DMS79 (cell line): ENCODE measurements at places on chromosomes 4 and X.

GRCh38 chrX:1378306-1378759 lies 13.6 kb downstream of the SLC25A6 start:
- DNase-seq: no peak

DNA sequence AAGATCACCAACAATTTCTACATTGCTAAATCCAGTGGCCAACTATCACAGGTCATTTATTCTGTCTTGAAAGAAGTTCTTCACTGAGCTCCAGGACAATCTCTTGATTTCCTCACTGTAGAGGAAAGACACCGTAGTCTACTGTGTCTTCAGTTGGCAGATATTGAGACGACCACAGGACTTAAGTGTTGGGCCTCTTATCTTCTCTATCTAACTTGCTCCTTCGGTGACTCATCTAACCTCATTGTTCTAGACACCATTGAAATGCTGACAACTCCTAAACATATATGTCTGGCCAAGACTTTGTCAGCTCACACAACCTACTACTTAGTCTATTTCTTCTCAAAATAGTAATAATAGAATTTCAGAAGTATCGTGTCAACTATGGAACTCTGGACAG lies 425.8 kb downstream of the ARAP2 start:
- no peak for DNase-seq

- no peak for DNase-seq
Observed at GRCh38 chr4:124637321-124637720, 75.2 kb downstream of the ANKRD50 start.

DNA sequence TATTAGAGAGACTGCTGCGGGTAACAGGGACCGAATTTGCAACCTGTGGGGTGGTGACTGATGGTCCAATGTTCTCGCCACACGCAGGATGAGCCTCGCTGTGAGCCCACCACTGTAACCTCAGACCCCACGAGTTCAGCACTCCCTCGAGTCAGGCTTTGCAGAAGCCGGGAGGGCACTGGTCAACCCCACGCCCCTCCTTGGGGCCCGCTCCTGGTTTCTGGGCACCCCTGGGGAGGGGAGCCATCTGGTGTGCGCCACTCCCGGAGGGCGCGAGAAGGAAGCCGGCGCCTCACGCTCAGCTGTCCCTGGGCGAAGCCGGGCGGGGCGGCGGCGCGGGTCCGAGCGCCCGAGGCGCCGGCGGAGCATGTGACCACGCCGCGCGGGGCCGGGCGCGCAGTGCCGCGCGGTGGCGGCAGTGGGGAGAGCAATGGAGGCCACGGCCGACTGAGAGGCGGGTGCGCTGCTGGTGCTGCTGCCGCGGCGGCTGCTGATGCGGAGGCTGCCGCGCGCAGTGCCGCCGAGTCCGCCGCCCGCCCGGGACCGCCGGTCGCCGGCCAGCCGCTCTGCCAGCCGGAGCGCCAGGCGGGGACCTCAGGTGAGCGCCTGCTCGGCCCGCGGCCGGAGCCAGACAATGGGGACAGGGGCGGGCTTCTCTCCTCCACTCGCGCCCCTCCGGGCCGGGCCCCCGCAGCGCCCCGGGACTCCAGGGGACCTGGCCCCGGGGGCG lies 100.1 kb downstream of the CEP135 start:
- DNase-seq: no peak

DNA sequence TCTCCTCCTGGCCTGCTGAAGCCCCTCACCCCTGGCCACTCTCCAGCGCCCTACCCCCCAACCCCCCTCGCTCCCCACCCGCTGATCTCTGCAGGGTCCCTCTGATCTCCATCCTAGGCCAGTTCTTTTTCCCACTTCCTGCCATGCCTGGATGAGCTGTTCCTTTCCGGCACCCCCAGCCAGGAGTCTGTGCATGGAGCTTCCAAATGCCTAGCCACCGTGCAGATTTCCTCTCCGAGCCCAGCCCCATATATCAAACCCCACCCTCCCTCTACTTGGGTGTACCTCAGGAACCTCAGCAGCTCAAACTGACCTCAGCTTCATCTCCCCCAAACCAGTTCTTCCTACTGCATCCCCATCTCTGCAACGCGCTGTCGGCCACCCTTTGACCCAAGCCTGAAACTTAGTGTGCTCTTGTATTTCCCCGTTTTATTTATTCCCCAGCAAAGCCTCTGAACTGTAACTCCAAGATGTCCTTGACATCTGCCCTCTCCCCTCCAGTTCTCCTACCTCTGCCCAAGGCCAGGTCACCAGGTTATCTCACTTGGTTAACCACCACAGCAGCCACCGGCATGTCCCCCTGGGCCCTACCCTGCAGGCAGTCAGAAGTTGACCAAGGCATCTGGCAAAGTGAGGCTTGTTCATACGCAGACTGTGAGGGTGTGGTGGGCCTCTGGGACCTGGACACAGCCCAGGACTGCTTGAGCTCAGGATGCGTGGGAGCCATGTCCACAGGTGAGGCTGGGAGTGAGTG lies 194.9 kb upstream of the PSAPL1 start:
- no peak for DNase-seq

- no peak for DNase-seq
Observed at GRCh38 chr4:164621886-164622521, 131.9 kb upstream of the SMIM31 start.

DNA sequence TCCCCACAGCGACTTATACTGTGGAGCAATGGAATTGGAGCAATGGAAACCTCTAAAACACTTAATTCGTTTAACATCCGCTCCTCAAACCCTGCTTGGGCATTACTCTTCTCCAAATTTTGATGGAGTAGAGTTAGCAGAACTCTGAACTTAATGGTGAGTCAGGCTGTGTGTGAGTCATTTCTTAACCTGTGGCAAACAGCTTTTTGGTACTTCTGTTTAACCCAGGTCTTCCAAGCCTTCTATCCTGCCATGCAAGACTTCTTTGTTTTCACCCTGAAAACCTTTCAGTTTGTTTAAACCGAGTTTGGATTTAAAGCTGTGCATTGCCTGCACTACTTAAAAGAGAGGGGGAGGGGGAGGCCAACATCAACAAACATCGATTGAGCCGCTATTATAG lies 3.6 kb upstream of the AMOT start:
- no peak for DNase-seq

DNA sequence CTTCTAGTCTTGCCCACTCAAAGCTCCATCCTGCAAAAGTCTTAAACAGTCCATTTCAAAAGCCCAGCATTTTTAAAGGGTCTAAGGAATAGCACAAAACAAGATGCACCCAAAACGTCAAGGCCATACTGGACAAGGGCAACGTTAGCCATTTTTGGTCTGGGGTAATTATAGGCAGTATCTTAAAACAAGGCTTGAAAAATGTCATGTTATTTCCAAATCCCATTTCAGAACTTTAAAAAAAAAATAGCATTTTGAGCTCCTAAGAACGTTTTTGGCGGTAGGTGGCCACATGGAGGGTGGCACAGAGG lies 584 bp upstream of the TMEM165 start:
- DNase-seq: no peak

GRCh38 chrX:112738347-112739033 lies 58.8 kb upstream of the LHFPL1 start:
- DNase-seq: no peak

- DNase-seq: no peak
Observed at GRCh38 chr4:8391972-8392371, 48.6 kb downstream of the ACOX3 start.

GRCh38 chrX:67607466-67607865 lies 63.6 kb downstream of the AR start:
- no peak for DNase-seq

DNA sequence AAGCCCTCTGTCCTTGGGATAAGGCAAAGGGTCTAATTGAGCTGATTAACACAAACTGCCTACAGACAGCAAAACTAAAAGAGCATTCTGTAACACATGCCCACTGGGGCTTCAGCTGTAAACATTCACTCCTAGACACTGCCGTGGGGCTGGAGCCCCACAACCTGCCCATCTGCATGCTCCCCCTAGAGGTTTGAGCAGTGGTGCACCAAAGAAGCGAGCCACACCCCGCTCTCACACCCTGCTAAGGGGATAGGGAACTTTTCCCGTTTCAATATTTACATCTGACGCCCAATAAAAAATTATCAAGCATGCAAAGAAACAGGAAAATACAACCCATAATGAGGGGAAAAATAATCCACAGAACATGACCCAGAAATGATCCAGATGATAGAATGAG lies 46.9 kb upstream of the HSD17B10 start:
- no peak for DNase-seq

DNA sequence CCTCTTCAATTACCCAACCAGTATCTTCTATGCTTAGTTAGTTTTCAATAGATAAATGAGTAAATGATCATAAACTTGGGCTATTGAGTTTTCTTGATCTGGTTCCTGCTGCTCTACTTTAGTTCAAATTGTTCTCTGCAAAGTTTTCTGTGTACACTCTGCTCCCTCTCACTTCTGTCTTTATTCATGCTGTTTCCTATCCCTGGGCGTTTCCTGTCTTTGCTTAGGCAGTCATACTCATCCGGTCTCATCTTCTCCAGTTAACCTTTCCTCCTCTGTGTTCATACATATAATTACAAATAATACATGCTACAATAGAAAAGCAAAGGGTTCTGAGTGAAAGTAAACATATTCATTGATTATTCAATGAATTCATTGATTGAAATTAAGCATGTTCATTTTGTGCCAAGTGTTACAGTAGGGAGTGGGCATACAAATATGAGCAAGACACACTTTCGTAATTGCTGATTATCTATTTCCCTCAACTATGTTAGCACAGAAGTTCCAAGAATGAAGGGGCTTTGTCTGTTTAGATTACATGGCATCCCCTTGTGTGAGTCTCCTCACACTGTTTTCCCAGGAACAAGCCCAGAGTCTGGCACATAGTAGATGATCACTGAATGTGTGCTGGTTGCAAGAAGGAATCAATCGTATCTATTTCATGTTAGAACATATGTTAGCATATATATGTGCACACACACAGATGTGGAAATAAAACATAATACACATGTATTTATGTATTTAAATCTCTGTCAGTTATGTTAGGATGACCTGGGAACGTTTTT lies 1.1 kb downstream of the RAB39B start:
- no peak for DNase-seq

DNA sequence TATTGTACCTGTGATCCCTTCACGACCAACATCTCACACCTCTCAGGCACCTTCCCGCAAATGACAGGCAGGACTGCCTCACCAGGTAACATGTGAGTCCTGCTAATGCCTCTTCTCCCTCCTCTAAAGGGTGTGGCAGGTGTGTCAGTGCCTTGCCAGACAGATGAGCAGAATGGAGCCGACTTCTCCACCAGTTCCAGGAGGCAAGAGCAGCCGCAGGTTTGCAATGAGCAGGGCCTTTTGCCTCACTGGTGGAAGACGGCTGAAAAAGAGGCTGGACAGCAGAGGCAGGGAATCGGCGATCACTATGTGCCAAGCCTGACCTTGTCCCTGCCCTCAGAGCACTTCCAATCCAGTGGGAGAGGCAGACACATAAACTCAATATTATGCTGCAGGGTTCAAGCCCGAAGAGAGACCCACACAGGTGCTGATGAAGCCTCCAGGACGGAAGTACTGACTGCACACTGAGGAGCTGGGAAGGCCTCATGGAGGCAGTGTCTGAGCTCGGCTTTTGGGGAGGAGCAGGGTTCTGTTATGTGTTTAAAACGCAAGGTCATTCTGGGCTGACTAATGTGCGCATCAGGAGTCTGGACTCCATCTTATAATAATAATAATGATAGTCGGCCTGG lies 57.9 kb downstream of the C4orf50 start:
- DNase-seq: no peak

DNA sequence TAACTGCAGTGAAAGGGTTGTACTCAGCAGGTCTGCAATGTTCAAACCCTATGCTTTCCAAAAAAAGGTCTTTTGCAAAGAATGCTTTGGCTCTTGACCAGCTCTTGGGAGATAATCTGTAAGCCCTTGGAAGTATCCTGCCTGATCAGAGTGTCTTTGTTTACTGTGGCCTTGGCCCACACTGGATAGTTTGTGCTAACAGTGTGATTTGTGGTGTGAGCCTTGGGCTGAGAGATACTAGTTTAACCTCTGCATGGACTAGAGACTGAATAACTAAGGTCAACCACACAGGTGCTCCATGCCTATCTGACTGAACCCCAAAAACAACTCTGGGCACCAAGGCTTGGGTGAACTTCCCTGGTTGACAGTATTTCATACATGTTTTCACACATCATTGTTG lies 3.6 kb upstream of the MAGED1 start:
- no peak for DNase-seq

- no peak for DNase-seq
Observed at GRCh38 chrX:48940404-48940955, 16.9 kb downstream of the OTUD5 start.

- no peak for DNase-seq
Observed at GRCh38 chr4:102157984-102158383, 187.3 kb downstream of the SLC39A8 start.

GRCh38 chr4:8409264-8410065 lies 31.1 kb downstream of the ACOX3 start:
- DNase-seq: no peak

DNA sequence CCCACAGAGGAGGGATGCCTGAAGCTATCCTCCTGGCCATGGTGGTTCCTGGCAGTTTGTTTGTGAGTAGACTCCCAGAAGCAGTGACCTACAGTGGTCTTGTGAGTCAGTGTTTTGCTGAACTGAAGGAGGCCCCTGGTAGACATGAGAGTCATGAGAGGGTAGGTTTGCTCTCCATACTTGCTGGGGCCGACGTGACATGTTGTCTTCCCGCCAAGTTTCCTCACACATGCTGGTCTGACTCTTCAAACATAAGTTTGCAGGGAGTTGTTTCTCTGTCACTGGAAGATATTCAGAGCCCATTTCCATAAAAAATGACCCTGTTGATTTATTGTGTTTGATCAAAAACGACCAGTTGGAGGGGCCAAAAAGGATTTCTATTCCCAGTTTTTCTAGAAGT lies 131.1 kb upstream of the SCML1 start:
- DNase-seq: no peak

GRCh38 chr4:21710179-21710835 lies 238.3 kb downstream of the KCNIP4 start:
- DNase-seq: no peak

GRCh38 chr4:129543299-129543698 lies 447.3 kb downstream of the C4orf33 start:
- DNase-seq: peak; percentile 9

DNA sequence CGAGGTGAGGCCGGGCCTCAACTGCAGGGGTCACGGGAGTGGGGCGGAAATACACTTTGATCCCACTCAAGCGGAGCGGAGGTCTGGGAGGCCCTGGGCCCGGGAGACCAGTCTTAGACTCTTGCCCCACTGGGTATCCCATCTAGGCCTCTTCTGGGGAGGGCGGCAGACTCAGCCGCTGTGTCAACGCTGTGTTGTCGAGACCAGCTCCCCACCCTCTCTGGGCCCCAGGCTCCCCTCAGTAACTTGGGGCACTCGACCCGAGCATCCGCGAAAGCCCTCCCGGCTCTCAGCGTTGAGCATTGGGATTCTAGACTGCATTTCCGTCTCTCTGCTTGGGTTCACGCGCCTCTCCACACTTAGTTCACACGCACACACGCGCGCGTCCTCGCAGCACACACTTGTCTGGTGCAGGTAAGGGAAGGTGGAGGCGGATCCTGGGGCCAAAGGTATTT lies 1.7 kb downstream of the NKX3-2 start:
- DNase-seq: no peak

- no peak for DNase-seq
Observed at GRCh38 chr4:7893539-7893938, 46.1 kb downstream of the AFAP1 start.

GRCh38 chr4:183986971-183987946 lies 82.2 kb downstream of the STOX2 start:
- DNase-seq: peak; percentile 23

- DNase-seq: no peak
Observed at GRCh38 chr4:89422441-89422990, 114.9 kb upstream of the GPRIN3 start.

GRCh38 chr4:62135565-62136156 lies 935.5 kb downstream of the ADGRL3 start:
- DNase-seq: no peak
